ENCODE measurements at places on chromosomes 11 and 22. TPM values are rescaled to one million over a fixed set of nuclear protein-coding genes. Genes with fewer than 3 reads are reported as not detected.

KCNA4 gene
- not detected for total RNA-seq

SMTNL1 gene
- not detected for total RNA-seq

BEST1 gene
- total RNA-seq: 5.8 TPM

APOL4 gene
- total RNA-seq: not detected

APOA5 gene
- total RNA-seq: not detected

MS4A1 gene
- not detected for total RNA-seq

TRIM29 gene
- total RNA-seq: 6.2 TPM

KLHL35 gene
- 1.1 TPM for total RNA-seq

CRYBA4 gene
- total RNA-seq: not detected

MGAT3 gene
- total RNA-seq: 0.35 TPM

Data from A549 treated with CpdA at 1 μM for 4 hours (cell line).